SHP77 (cell line): ENCODE measurements at places on chromosomes 1 and 21.

DNA sequence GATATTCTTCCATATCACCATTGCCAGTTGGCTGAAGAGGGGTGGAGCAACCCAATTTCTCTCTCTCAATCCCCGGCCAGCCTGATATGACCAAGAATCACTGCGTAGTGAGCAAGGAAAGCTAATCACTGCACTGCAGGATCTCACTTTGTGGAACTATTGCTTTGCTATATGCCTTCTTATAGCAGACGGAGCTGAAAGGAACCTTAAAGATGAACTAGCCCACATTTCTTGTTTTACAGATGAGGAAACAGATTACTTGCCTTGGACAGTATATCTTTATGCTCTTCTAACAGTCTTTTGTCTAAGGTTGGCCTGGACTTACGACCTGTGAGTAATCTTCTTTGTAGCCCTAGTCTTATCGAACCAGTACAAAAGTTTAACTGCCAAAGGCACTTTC is 7.6 kb downstream of the APOBEC4 start:
- no peak for DNase-seq

DNA sequence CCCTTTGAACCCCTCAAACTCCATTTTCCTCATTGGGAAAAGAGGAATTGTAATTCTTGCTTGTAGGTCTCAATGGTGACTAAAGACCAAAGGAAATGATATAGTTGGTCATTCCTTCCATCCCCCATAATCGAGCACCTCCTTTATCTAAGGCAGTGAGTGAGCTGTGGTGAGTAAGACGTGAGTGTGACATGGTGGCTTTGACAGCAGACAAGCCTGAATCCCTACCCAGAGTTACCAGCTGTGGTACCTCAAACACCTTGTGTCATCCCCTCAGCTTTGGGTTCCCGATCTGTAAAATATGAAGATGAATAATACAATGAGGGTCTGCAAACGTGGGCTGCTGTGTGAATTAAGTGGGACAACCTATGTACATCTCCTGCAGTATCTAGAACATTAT is 8.4 kb downstream of the TRAF5 start:
- DNase-seq, result no peak

GRCh38 chr1:198096390-198096789 is 60.4 kb upstream of the NEK7 start:
- DNase-seq, result no peak

DNA sequence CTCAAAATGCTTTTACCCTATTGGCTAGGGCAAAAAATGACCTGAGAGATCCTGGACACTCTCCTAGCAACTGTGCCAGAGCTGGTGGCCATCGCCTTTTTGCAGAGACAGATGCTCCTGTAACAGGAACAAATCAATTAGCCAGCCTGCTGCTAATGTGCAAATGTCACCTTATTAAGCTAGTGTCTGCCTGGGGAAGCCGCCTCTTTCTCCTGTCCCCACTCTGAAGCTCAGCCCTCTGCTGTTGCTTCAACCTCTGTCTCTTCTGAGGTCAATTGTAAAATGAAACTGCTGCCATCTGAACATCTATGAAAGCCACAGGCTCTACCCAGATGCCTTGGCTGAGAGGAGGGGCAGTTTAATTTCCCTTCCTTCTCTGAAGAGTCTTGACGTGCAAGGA is 85.5 kb upstream of the CACNA1E start:
- no peak for DNase-seq

DNA sequence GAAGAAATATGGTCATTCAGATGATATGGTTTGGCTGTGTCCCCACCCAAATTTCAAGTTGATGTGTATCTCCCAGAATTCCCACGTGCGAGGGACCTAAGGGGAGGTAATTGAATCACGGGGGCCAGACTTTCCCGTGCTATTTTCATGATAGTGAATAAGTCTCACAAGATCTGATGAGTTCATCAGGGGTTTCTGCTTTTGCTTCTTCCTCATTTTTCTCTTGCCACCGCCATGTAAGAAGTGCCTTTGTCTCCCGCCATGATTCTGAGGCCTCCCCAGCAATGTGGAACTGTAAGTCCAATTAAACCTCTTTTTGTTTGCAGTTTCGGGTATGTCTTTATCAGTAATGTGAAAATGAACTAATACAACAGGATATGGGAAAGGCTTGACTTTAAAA is 1.4 kb upstream of the DPM3 start:
- DNase-seq, result no peak

- DNase-seq, result no peak
These were observed 20.9 kb upstream of the SIPA1L2 start for GRCh38 chr1:232650845-232651244.

DNA sequence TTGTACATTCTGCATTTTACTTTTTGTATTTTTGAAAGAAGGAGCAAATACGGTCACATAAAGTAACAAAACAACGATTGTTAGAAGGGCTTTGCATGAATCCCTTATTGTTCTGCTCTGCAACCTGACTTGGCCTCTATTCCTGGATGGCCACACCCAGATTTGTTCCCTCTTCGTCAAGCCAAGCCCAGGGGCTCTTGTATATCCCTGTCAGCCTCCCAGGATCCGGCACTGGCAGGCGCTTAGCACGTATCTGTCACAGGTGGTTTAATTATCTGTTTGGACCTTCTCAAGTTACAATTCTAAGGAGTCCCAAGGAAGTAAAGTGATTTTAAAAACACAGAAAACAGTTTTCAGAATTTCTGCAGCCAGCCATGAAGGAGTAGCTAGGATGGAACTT is 28.0 kb downstream of the CRYAA start:
- no peak for DNase-seq

- no peak for DNase-seq
These were observed 61.1 kb downstream of the OPTC start for GRCh38 chr1:203555076-203555475.

GRCh38 chr1:74586253-74586897 is 74.0 kb upstream of the LRRC53 start:
- DNase-seq, result no peak

- DNase-seq, result no peak
These were observed 32.2 kb upstream of the PALMD start for GRCh38 chr1:99613716-99614115.

DNA sequence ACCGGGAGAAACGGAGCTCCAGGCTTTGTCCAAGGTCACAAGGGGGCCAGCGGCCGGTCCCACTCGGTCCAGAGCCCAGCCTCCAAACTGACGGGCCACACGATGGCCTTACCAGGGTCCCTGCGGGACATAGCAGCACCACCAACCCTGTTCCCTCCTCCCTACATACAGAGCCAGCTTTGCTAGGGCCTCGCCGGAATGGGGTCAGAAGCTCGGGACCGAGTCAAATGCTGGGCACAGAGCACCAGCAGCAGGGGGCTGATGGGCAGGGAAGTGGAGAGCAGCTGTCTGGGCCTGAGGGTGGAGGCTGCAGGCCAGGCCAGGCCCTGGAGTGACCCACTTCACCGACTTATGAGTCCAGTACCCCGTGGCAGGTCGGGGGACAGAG is 14.9 kb upstream of the TTC39A start:
- no peak for DNase-seq

DNA sequence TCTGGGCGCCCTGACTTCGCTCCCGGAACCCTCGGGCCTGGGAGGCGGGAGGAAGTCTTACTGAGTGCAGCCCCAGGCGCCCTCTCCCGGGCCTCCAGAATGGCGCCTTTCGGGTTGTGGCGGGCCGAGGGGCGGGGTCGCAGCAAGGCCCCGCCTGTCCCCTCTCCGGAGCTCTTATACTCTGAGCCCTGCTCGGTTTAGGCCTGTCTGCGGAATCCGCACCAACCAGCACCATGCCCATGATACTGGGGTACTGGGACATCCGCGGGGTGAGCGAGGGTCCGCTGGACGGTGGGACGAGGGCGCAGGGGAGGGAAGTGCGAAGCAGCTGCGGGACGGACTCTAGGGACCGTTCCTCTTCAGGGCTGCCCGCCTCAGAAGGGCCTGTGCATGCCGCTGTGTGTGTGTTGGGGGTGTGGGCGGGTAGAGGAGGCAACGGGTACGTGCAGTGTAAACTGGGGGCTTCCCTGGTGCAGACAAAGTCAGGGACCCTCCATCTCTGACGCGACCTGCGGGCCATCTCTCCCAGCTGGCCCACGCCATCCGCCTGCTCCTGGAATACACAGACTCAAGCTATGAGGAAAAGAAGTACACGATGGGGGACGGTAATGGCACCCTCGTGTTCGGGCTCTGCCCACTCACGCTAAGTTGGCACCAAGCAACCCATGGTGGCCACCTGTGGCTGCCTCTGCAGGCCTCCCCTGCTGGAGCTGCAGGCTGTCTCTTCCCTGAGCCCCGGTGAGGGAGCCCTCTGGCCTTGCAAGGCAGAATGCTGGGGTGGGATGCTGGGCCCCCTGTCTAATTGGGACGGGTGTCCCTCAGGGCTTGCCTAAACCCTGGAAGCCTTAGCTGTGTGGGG is at the start of gene GSTM1:
GSTM1 (plus strand) TSS at position 177 of the 859 bp plus-strand sequence; CDS start at position 234, 57 bp downstream.
- DNase-seq, result no peak

- no peak for DNase-seq
These were observed 1568.3 kb downstream of the AMY1C start for GRCh38 chr1:105317976-105318375.

DNA sequence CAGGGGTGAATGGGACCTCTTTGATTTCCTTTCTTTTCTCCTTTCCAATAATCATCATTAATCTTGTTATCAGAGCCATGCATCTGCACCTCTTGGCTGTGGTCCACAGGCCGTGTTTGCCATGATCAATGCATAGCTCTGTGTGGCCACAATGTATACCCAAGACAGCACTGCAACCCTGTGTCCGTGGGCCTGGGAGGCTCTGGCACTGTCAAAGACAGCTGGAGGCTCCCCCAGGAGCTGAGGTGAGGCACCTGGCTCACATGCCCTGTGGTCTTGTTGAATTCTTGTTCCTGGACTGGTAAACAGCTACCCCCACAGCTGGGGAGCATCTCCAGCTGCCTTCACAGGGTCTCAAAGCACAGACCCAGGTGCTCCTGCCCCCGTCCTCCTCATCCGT is 67.2 kb upstream of the SELENON start:
- no peak for DNase-seq

DNA sequence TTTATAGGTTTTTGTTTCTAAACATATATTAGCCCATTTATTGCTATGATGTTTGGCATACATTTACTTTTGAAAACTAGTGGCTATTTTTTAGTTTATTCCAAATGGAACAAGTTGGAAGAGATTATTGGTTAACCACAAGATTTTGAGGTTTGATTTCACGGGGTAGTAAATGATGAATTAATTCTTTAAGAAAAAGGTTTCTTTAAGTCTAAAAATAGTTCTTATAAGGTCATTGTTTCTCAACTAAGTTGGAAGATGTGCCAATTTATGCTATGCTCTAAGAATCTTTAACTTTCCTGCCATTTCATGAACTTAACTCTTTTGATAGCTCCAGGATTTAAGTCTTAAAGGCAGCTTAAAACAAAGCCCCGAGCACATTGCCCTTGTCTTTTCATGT is 183.8 kb downstream of the LMO4 start:
- DNase-seq, result no peak

GRCh38 chr1:210445931-210446330 is 117.2 kb downstream of the HHAT start:
- DNase-seq, result no peak

GRCh38 chr1:25126562-25126961 is 105.7 kb downstream of the SYF2 start:
- DNase-seq, result no peak

- DNase-seq, result no peak
These were observed 81.0 kb downstream of the HIVEP3 start for GRCh38 chr1:41837691-41838090.

GRCh38 chr1:165387505-165387904 is 31.0 kb upstream of the LMX1A start:
- no peak for DNase-seq

DNA sequence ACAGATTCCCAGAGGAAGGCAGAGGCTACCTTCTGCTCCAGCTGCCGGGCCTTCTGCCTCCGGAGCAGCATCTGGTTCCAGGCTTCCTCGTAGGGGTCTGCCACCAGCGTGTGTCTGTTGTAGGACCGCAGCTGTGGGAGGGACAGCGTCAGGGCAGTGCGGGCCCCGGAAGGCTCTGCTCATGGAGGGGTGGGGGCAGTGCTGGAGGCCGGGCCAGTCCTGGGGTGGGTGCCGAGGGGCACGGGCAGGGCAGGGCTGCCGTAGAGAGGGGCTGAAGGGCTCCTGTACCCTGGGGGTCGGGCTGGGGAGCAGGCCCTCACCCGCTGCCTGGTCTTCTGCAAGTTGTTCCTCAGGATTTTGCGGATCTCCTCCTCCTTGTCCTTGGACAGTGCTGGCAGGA is 53.2 kb downstream of the SLC9A1 start:
- DNase-seq, result no peak

- no peak for DNase-seq
These were observed 59.1 kb downstream of the FAAP20 start for GRCh38 chr1:2135441-2135841.

GRCh38 chr1:163673759-163674151 is 352.0 kb downstream of the NUF2 start:
- no peak for DNase-seq

DNA sequence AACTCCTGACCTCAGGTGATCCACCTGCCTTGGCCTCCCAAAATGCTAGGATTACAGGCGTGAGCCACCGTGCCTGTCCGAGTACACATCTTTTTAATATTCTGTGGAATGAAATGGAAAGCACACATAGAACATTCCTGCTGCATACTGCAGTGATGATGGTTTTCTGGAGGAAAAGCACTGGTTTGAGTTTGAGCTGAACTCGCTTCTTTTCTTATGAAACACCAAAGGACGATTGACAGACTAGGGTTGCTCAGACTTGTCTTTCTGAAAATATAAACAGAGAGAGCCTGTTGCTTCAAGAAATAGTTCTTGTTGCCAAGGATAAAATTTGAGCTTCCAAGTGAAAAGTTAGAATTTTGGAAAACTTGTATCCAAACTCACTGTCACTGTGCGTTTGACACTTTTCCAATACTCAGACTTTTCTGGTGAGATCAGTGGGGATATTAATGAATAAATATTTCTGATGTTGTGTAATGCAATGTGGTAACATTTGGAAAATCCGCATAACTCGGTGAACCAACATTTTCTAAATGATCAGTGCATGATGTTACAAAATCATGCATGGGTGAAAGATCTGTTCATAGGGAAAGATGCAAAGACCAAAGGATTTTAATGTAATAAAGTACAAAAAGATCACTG is 15.0 kb upstream of the ERMAP start:
- DNase-seq, result no peak

- DNase-seq, result no peak
These were observed 33.0 kb upstream of the TARDBP start for GRCh38 chr1:10979483-10979920.

- DNase-seq, result no peak
These were observed 37.5 kb upstream of the PDE9A start for GRCh38 chr21:42615924-42616323.

DNA sequence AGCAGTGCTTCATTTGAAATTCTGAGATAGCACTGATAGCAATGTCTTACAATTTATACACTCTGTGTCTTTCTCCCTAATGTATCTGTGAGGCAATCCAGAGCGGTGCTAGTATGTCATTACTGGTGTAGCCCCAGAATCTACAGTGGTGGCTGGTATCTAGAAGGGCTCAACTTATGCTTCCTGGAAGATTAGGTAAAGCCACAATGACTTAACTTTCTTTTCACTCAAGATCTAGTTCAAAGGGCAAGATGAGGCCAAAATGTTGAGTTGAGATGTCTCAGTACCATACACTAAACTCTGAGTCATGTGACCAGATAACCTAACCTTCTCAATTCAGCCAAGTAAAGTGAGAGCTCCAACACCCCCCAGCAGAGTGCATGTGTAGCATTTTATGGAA is 77.5 kb downstream of the PAPPA2 start:
- DNase-seq, result no peak

- DNase-seq, result no peak
These were observed 11.4 kb downstream of the TIE1 start for GRCh38 chr1:43312212-43312623.
